Kidney tubule cell (primary cell): ENCODE measurements at places on chromosomes 11 and 22.

GRCh38 chr11:540583-541432, 3.5 kb downstream of the LRRC56 start:
- no peak for DNase-seq

DNA sequence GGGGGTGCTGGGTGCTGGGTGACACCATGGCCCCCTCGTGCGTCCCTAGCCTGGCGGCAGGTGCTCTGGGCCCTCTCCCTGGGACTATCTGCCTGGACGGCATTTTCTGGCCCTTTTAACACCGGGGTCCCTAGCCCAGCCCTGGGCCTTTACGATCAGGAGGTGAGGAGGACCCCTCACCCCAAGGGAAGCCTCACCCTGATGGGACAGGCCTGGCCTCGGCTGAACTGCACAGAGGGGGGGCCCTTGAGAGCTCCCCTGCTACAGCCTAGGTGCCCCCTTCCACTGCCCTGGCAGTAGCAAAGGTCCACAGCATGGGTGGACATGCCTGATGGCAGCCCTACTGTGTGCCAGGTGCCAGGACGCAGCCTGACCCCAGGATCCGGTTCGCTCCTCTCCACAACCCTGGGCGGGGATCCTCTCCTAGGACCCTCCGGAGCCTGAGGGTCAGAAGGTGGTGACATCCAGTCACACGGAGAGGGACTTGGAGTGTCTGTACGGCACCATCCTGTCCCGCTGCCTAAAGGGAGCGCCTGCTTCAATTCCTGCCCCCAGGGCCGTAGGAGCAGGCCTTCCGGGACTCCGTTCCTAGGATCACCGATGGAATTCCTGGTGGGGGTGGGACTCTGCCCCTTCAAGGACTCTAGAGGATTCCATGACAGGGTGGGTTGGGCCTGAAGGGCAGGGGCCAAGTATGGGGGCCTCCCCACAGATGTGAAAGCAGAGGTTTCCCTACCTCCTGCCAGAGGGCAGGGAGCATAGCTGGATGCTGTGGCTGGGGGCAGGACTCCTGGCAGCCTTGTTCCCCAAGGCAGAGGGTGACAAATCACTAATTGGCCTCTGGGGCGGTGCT, 33.0 kb upstream of the TH start:
- no peak for DNase-seq

DNA sequence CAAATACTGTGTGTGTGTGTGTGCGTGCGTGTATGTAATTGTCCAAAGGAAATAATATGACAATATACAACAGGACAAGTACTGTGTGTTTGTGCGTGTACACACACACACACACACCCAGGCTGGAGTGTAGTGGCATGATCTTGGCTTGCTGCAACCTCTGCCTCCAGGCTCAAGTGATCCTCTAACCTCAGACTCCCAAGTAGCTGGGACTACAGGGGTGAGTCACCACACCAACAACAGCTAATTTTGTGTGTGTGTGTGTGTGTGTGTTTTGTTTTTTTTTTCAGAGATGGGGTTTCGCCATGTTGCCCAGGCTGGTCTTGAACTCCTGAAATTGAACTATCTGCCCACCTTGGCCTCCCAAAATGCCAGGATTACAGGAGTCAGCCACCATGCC, 61.5 kb downstream of the NUP98 start:
- peak; percentile 35 for DNase-seq

DNA sequence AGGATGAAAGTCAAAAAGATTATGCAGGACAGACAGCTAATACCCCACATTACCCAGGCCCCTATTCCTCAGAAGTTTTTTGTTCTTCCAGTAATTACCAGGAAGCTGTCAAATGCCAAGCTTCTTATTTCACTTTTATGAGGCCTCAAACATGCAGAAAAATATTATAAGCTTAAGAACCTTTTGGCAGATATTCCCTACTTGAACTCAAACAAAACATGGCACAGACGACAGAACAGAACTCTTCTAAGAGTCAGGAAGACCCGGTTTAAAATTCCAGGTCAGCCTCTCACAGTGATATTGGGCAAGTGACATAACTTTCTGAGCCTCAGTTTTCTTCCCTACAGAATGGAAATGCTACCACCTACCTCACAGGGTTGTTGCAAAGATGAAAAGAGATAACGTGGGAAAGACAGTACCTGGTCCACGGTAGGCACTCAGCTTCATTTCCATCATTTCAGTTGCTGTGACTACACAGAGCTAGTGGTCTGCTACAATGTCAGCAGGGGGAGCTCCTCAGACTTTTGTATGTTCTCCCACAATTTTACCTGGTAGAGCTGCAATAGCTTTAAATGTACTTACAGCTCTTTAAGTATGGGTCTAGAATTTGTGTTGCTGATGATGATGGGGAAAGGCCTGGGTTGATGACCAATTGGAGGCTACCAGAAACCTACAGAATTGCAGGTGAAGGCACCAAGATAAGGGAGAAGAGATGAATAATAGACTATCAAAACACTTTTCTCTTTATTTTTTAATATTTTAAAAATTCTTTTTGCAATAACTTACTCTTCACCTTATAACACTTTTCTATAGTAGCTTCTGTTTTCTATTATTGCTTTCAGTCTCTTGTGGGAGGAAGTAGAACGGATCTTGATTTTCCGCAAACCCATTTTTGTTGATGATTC, 98.3 kb upstream of the CHRM4 start:
- peak; percentile 49 for DNase-seq

DNA sequence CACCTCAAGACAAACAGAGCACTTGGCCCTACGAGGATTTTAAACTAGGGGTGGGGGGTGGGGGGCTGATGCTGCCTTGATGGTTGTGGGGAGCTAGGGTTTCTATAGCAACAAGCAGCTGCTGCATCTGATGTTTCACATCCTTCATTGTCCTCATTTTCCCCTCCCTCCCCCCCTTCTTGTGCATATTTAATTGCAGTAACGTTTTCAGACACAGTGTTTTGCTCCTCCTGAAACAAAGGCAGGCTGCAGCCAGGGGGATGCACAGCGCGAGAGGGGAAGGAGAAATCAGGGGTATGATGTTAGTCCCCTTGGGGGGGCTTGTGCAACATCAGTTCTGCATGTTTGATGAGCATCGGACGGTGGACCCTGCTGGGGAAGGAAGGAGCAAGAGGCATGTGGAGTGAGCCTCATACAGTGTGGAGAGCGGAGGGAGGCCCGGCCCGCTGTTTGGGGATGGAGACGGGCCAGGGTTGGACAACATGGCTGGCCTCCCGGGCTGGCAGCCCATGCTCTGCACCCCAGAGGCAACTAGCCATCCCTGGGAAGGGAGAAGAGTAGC, 208.3 kb downstream of the CEP164 start:
- no peak for DNase-seq
